ENCODE measurements at places on chromosomes 2 and 18. TPM values are rescaled to one million over a fixed set of nuclear protein-coding genes. Genes with fewer than 3 reads are reported as not detected.

DNA sequence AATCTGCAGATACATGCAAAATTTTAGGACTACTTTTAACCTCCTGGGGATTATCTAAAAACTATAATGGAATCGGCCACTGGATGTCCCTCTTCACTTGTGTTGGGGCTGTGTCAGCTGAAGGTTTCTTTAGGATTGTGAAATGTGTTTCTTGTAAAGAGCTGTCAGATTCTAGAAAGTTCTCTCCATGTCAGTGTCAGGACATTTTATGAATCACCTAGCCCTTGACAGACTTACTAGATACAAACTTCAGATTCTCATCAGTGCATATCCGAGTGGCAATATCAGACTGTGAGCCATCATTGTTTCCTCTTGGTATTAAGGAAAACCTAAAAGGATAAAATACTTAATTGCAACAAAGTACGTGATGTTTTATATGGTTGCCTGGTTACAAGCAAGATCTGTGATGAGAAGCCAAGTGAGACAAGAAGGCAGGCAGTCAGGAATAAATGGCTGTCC is 107.3 kb downstream of the CPS1 start:
- no peaks in the 10 kb centered on the region for H3K4me1 ChIP-seq
- H3K4me3 ChIP-seq, result no peak overlapping the region
- no peak overlapping the region for H3K27ac ChIP-seq
- H3K27me3 ChIP-seq, result no peaks in the 10 kb centered on the region

DNA sequence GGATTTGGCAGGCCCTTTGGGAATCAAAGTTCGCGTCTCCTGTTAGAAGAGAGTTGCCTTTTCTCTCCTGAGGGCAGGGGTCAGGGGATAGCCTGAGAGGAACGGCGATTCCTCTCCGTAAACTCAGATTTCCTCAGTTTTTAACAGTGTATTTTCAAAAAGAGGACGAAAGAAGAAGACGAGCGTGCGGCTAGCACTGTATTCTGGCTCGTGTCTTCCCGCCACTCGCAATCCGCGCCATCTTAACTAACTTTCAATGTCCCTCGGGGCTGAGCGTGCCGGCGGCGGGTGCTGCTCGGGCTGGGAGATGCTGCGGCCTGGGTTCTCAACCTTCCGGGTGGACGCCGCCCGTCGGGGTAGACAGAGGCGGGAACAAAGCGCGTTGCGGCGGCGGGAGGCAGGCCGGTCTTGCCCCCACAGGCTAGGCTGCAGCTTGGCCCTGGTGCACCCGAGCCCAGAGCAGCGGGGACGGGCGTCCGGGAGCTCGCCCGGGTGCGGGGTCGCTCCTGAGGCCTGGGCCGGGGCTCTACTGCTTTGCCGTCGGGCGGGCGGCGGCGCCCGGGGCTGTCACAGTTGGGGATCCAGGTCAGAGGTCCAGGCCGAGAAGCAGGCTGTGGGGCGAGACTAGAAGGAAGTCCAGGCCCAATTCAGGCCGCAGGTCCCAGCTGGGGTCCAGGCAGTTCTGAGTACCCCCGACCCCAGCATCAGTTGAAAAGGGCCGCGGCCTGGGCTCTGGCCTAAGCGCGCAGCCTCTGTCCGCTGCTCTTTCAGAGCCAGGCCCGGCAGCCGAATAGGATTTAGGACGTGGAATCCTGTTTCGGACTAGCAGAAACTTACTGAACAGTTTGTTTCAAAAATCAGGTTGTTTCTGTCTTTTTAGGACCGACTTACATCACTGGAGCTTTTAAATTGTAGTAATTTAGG is 11.8 kb downstream of the TBR1 start:
- H3K4me1 ChIP-seq, result no peaks in the 10 kb centered on the region
- H3K4me3 ChIP-seq, result no peak overlapping the region
- DNase-seq, result no peak
- H3K27me3 ChIP-seq, result peaks cover 26% of the 10 kb centered on the region
- H3K36me3 ChIP-seq, result no peaks in the 10 kb centered on the region
- no peak overlapping the region for H3K27ac ChIP-seq

Gene RAB31
- 4.9 TPM for total RNA-seq

- H3K36me3 ChIP-seq, result no peaks in the 10 kb centered on the region
- no peaks in the 10 kb centered on the region for H3K4me1 ChIP-seq
- H3K4me3 ChIP-seq, result no peak overlapping the region
- H3K27ac ChIP-seq, result no peak overlapping the region
These were observed 22.4 kb upstream of the SLC25A52 start for GRCh38 chr18:31783059-31783458.

DNA sequence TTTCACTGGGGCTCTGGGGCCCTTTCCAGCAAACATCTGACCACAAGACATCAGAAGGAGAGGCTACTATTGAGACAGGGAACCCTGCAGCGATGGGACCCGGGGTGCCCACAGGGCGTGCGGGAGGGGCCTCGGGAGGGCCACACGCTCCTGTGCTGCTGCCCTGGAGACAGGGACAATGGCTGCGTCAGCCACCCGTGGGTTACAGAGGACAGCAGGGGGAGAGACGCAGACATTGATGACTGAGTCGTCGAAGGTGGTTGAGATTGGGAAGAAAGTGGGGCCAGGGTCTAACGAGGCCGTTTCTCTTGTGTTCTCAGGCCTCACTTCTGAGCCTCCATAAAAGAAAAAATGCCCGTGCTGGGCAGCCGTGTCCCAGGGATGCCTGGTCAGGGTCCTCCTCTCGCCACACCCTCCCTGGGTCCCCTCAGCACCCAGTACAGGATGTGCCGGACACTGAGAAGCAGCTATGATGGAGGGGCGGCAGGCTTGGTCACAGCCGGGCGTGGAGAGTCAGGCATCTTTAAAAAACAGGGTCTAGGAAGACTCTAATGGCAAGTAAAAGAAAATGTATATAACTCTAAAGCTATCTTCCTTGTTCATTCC is 73.9 kb downstream of the NDUFA10 start:
- H3K4me1 ChIP-seq, result no peaks in the 10 kb centered on the region
- H3K27ac ChIP-seq, result no peak overlapping the region
- DNase-seq, result no peak
- H3K4me3 ChIP-seq, result no peak overlapping the region

GRCh38 chr2:136013955-136014354 is 28.5 kb upstream of the DARS1 start:
- H3K27ac ChIP-seq, result peak overlapping the region; percentile 53
- no peak for DNase-seq
- H3K4me1 ChIP-seq, result peaks cover 5% of the 10 kb centered on the region
- H3K27me3 ChIP-seq, result no peaks in the 10 kb centered on the region
- no peaks in the 10 kb centered on the region for H3K36me3 ChIP-seq

DNA sequence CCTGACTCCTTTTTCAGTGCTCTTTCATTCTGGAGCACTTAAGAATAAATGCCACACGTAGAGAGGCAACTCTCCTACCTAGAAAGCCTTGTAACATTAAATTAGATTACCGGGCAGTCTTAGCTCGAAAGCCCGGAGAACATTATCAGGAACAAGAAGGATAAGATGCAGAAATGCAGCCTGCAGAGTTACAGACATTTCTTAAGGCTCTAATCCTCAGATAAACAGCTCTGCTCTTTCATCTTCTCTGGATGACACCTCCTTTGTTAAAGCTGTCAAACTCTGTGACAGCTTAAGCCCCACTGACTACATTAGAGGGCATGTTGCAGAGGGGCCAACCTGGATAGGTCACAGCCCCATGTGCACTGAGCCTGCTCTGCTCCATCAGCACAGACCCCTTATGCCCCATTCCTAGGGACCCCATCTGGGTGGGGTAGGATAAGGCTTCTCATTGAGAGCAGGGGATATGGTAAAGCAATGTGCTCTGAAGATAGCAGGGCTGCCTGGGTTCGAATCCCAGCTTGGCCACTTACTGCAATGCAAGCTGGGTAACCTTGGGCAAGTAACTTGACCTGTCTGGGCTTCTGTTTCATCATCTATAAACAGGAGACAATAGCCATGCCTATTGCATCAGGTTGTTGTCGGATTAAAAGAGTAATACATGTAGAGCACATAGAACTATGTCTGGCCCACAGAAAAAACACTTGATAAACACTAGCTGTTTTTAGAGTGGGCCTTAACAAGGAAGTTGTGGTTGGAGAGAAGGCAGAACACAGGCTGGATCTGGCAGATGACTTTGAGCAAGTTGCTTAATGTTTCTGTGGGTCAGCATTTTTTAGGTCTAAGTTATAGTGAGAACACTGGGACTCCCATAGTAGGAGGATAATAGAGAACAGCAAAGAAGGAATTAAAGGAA is 111.4 kb downstream of the THNSL2 start:
- H3K4me1 ChIP-seq, result no peaks in the 10 kb centered on the region
- no peaks in the 10 kb centered on the region for H3K27me3 ChIP-seq
- H3K27ac ChIP-seq, result no peak overlapping the region
- no peak overlapping the region for H3K4me3 ChIP-seq
- no peak for DNase-seq
